HCEC 1CT (cell line): ENCODE measurements at places on chromosomes 1 and 21.

DNA sequence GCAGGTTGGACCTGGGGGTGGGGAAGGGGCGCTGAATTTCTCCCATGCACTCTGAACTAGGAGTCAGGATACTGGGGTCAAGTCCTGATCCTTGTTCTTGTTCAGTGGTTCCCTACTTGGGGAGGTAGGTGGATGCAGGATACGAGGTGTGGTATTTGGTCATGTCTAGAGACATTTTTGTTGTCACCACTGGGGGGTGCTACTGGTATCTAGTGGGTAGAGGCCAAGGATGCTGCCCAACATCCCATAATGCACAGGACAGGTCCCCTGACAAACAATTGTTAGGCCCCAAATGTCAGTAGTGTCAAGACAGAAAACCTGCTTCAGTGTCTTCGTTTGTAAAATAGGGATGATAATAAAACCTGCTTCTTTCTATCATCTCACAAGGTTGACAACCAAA, 259.0 kb upstream of the FOXD3 start:
- DNase-seq = no peak

GRCh38 chr1:111654839-111655238, 35.2 kb downstream of the RAP1A start:
- no peak for DNase-seq

- no peak for DNase-seq
Measured at GRCh38 chr1:54336116-54336515, 70.1 kb downstream of the SSBP3 start.

DNA sequence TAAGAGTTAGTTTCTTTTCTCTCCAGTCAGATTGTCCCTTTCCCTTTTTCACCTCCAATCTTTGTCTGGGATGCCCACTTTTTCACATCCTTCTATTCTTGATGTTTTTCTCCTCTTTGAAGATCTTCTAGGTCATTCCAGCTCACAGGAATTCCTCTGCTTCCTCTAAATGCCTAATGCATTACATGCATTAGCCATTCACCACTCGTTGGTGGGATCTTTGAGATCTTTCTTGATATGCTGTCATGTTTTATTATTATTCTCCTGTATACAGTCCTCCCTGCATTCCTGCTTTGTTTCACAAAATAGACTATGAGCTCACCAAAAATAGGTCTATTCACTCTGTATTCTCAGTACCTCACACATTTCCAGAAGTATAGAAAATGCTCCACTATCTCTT, 129.0 kb downstream of the LYPLAL1 start:
- no peak for DNase-seq

GRCh38 chr1:17244821-17245740, 3.8 kb upstream of the PADI3 start:
- no peak for DNase-seq

DNA sequence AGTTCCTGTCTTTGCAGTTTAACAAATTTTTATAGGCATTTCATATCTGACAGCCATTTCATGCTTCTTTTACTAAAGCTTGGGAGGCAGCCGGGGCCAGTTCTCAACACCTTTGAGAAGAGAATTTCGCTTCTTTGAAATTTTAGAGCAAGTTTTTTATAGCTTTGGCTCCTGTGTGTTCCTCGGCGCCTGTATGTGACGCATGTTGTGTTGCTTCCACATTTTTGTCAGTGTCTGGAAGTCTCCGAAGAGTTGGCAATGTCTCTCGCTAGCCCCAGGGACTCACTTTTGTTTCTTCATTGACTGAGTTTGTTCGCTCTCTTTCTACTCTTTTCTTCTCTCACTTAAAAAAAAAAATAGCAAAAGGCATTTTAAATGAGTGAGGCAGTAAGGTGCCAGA, 386.9 kb upstream of the PLXNA2 start:
- no peak for DNase-seq

DNA sequence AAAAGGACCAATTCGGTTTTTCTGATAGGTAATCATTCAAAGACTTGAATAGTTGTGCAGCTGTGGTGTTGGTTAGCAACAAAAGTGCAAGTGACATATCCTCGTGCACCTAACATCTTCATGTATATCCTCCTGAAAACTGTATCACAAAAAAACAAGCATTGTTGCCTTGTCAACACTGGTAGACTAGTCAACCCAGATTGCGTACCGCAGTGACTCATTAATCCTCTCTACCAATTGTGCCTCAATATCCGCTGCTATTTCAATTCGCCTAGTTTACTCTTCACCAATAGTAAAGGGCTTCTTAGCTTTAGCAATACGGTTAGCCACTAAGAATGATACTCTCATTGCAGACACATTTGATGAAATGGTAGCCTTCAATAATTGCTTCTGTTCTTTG, 3.5 kb downstream of the HHAT start:
- no peak for DNase-seq

- DNase-seq = no peak
Measured at GRCh38 chr1:153963850-153964331, 554 bp upstream of the SLC39A1 start.

DNA sequence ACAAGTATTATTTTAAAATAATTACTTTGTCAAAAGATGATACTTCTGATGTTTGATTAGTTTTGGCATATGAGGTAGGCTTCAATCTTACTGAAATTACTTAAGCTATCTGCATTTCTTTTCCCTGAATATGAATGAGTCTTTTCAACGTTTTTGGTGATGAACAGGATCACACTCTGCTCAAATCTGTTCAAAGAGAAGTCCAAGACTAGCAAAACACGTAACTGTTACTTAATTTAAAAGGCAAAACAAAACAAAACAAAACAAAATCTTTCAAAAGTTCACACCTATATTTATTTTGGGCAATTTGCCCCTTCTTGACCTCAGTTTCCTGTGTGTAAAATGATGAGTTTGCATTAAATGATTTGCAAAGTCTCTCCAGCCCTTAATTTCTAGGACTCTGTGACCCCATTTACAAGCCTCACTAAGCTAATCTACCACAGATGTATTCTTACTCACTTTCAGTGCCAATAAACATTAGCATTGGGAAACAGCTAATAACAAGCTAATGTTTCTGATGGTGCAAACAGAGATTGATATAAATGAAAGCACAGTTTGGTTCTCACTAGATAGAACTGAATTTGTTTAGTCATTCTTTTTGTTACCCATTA, 865.4 kb downstream of the LTN1 start:
- no peak for DNase-seq

DNA sequence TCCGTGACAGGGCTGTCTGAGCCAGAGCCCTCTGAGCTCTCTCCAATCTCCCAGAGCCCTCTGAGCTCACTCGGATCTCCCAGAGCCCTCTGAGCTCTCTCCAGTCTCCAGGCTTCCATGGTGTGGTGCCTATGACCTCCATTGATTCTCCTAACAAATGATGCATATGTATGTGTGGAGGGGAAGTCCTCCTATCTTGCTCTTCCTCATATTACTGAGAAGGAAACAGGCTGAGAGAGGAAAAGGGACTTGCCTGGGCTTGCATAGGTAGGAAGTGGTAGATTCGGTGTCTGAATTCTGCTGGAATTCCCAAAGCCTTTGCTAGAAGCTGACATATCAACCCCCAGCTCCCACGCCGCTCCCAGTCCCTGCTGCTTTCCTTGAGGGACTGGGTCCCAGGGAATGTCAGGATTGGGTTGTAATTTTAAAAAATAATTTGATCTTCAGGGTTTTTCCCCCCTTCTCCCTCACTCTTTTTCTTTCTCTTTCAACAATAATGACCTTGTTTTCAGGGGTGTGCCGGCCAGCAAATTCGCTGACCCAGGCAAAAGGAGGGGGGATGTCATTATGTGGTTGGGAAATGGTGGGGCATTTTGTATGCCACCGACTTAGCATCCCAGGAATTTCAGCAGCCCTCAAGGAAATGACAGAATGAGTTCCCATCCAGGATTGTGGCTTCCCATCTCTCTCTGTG, 42.3 kb upstream of the RUNX3 start:
- no peak for DNase-seq

- DNase-seq = peak; percentile 77
Measured at GRCh38 chr1:64082459-64082858, 121.0 kb upstream of the UBE2U start.

DNA sequence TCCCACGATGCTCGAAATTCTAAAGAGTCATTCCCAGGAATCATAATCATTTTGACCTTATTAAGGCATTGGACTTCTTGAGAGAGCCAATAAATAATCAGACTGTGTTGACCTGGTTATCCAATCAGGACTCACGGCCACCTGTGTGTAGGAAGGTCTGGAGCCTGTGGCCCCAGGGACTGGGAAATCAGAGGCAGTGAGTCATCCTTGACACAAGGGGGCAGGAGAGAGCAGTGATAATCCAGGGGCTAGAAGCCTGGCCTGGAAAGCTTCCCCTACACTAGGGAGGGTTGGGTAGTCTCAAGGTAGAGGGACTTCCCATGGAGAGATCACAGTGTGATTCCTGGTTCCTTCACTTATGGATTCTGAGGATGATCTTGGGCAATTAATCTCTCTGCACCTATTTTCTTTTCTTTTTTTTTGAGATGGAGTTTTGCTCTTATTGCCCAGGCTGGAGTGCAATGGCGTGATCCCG, 4.7 kb downstream of the MR1 start:
- DNase-seq = peak; percentile 57

DNA sequence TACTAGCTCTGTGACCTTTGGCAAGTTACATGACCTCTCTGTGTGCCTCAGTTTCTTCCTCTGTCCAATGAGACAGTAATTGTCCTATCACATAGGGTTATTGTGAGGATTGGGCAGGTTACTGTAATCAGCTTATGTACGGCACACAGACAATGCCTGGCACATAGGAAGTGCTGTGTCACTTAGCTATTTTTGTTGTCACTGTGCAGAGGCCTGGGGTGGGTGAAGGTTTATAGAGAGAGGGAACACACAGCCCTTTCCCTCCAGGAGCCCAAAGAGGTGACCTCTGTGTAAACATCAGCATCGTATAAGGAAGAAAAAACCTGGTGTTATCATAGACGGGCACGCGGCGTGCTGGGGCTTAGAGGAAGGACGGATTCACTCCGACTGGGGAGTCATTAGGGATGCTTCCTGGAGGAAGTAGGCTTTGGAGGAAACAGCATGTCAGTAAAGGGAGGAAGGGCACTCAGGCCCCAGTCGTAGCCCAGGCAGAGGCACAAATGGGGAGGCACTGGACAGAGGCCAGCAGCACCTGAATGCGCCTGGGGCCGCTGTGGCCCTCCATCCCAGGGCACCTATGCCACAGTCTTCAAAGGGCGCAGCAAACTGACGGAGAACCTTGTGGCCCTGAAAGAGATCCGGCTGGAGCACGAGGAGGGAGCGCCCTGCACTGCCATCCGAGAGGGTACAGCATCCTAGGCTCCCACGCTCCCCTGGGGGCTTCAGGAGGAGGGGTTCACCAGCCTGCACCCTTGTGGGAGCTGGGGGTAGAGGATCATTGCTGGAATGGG, 21.2 kb downstream of the CDK18 start:
- DNase-seq = no peak

- no peak for DNase-seq
Measured at GRCh38 chr21:43809853-43810504, 20.6 kb downstream of the RRP1 start.

DNA sequence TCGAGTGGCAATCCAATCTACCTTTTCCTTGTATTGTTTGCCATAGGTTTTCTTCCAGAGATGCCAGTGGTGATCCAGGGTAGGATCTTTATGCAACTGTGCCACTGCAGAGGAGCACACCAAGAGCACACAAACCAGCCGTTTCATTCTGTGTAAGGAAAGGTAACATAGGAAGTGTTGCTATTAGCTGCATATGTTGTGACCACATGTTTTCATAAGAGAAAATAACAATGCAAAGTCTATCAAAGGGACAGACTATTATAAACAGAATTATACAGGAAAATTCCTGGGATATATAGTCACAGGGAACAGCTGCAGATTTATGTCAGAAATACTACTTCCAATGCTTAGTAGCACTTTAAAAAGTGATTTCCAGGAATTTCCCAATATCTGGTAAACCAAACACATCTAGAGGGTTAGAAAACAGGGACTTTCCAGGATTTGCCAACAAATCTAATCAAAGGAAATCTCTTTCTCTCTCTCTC, 919 bp downstream of the CTSS start:
- DNase-seq = peak; percentile 91

DNA sequence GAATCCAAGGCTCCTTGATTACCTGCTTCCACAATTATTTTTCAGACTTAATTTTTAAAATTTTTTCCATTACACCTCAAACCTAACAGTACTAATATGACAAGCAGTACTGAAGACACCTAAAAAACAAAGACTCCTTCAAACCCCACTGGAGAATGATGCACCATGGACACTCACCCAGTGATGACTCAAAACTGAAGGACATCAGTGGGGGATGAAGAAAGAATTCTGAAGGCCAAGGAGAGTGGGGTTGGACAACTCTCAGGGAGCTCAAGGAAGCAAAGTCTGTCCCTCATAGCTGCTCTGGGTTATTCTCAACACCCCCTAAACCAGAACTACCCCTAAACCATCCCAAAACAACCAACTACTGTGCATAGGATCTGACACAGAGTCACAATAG, 2.4 kb upstream of the ARHGAP29 start:
- DNase-seq = peak; percentile 35

DNA sequence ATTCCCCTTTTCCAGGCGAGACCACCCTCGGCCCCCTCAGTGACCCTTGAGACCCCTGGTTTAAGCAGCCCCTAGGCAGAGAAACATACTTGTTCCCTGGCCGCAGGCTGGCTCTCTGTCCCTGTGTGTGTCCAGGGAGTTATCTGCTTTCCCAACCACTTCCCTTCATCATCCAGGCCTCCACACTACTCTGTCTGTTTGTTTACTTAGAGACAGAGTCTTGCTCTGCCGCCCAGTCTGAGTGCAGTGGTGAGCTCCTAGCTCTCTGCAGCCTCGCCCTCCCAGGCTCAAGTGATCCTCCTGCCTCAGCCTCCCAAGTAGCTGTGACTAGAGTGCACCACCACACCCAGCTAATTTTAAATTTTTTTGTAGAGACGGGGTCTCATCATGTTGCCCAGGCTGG, 5.8 kb upstream of the VWA1 start:
- DNase-seq = no peak
